ENCODE measurements at places on chromosomes 3 and 15.

DNA sequence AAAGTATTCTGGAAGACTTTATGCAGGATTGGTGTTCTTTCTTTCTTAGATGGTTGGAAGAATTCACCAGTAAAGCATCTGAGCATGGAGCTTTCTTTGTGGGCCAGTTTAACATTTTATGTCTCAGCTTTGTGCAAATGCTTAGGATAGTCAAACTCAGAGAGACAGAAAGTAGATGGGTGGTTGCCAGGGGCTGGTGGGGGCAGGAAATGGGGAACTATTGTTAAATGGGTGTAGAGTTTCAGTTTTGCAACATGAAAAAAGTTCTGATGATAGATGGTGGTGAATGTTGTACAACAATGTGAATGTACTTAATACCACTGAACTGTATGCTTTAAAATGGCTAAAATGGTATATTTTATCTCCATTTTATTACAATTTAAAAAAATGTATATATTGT lies 24.8 kb downstream of the SPCS1 start:
- DNase-seq: no peak

DNA sequence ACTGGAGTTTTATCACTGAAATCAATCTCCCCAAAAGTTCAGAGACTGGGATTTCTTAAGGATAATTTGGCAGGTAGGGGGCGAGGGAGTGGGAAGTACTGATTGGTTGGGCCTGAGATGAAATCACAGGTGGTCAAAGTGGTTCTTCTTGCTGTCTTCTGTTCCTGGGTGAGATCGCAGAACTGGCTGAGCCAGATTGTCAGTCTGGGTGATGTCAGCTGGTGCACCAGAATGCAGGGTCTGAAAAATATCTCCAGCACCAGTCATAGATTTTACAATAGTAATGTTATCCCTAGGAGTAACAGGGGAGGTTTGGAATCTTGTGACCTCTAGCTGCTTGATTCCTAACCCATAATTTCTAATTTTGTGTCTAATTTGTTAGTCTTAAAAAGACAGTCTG lies 86.7 kb upstream of the SLC25A36 start:
- no peak for DNase-seq

DNA sequence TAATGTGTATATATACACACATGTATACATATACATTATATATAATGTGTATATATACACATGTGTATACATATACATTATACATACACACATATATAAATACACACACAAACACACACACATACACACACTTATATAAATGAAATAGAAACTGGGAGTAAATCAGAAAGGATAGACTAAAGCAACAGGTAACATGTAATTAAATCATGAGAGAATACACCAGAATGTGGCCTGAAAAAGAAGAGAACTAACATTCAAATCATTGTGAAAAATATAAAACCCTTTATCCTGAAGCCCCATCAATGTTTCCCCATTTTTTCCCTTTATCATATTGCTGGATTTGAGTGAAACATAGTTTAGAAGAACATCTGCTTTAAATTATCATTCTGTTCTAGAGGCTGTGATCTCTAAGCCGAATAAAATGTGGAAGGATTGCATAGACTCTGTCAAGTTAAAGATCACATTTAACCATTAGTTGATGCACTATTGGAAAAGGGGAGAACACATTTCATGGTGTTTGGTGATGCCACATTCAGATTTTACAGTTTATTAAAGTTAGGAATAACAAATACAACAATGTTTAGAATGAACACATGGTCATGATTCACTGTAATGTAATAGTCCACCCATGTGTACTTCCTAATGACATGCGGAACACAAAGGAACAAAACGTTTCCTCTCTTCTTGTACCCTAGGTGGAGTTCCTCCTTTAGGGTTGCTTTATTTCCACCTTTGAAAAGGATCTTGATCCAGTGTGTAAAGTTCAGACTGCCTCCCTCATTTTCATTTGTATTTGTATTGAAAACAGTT lies 12.5 kb upstream of the THRB start:
- DNase-seq: no peak

DNA sequence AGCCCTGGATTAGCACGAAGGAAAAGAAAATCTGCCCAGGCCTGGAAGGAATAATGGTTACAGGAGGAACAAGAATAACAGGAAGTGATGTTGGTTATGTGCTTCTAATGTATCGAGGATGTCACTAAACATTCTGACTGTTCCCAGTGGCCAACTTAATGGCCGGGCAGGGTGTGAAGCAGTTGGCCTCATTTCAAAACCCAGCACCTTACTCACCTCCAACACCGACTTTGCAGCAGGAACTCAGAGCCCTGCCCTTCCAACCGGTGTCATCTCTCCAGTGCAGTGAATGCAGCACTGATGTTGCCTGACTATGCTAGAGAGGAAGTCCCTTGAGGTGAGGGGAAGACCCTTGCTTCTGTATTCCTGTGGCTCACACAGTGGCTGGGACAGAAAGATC lies 162.4 kb upstream of the LRTM1 start:
- no peak for DNase-seq

DNA sequence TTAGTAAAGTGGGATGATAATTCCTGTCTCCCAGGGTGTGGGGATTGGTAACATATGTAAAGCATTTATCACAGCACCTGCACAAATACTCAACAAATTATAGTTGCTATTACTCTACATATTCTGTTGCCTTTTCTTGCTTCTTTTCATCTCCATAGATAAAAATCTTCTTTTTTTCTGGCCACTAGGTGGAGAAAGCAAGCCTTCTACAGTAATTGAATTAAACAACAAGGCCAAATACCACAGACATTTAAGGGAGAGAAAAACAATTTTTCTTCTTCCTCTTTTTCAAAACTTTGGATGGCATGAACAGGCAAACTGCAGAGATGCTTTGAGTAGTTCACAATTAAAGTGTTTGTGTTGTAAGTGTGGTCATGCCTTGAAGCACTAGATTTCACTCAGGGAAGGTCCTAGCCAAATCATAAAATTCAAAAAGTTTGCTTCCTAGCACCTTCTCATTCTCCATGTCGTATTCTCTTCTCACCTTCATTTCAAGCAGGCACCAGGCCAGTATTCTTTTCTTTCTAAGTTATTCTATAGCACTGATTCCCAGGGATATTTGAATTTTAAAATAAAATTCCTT lies 493.4 kb upstream of the TGFBR2 start:
- DNase-seq: peak; percentile 34

GRCh38 chr3:124532071-124532470 lies 198.2 kb upstream of the UMPS start:
- no peak for DNase-seq

DNA sequence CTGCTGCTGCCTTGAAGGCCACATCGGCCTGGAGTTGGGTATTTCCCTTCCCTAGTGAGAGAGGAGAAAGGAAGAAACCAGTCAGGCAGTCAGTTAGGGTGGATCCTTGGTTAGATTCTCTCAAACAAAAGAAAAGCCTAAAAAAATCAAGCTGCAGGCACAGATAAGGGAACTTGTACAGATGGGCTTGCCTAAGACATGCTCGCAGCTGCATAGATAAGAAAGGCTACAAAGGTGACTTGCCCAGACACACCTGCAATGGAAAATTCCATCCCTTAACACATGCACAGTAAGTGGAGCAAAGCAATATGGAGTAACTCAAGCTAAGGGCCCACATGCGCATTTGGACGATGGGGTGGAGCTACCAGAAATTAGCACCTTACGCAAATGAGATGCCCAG lies 199.7 kb upstream of the ARPP21 start:
- no peak for DNase-seq

- DNase-seq: no peak
Observed at GRCh38 chr3:128455786-128456748, 10.6 kb downstream of the DNAJB8 start.

- DNase-seq: no peak
Observed at GRCh38 chr15:48634893-48635292, 10.6 kb downstream of the FBN1 start.

DNA sequence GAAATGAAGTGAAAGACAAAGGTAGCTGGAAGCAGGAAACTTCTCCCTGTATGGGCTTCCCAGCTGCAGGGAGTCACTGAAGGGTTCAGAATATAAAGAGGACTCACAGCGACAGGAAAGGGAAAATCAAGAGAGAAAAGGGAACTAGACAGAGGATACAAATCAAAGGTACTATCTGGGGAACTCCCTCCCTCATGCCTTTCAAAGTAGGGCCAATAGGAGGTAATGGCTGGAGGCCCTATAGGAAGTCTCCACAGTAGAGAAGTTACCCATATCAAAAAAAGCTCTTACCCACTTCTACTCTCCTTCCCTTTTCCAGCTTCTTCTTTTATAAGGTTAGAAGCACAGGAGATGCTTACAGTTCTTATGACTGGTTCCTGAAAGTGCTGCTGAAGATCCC lies 43.5 kb downstream of the FMN1 start:
- no peak for DNase-seq

DNA sequence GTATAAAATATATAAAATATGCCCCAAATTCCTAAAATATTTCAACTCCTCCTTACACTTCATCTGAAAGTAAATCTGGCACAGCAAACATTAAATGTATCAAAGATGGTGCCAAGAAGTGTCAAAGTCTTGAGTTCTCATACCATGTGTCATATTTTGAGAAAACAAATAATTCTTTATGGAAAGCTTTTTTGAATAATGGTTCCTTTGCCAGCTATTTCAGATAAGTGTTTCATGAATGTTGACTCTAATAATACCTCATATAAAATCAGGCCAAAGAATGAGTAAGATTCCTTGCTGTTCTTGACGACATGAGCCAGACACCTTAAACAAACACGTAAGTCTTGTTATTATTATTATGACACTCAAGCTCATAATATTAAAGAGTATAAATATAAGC lies 30.3 kb upstream of the ZNF385D start:
- peak; percentile 17 for DNase-seq

DNA sequence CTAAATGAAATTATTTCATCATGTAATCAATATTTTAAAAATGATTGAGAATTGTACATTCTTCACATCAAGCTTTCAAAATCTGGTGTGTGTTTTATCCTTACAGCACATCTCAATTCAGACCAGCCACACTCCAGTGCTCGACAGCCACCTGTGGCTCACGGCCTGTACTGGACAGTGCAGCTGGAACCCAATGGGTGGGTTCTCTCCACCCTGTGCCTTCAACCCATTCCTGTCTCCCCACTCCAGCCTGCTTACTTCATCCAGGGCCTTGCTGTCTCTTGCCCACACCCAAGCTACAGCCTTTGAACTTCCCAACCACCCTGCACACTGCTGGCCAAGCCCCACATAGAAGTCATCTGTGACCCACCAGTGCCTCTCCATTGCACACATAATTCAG lies 17.6 kb downstream of the CYP19A1 start:
- no peak for DNase-seq

DNA sequence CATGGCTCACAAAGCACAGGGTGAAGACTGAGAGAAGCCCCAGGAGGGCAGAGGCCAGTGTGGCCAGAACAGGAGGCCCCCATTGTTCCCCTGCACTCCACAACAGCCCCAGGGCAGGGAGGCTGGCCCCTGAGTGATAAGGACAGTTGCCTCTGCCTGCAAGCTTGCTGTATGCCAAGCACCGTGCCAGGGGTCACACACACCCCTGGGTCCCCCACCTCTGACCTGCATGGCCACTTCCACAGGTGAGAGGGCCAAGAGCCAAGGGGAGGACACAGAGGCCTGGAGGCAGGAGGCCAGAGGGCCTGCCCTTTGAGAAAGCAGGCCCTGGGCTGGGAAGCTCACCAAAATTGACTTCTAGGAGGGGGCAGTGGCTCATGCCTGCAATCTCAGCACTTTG lies 23.7 kb downstream of the ATRIP start:
- no peak for DNase-seq

GRCh38 chr3:118932822-118933558 lies 101.7 kb downstream of the IGSF11 start:
- no peak for DNase-seq

- no peak for DNase-seq
Observed at GRCh38 chr3:44056446-44057240, 185.0 kb upstream of the TOPAZ1 start.

- DNase-seq: no peak
Observed at GRCh38 chr3:169602482-169602881, 61.0 kb downstream of the MECOM start.

DNA sequence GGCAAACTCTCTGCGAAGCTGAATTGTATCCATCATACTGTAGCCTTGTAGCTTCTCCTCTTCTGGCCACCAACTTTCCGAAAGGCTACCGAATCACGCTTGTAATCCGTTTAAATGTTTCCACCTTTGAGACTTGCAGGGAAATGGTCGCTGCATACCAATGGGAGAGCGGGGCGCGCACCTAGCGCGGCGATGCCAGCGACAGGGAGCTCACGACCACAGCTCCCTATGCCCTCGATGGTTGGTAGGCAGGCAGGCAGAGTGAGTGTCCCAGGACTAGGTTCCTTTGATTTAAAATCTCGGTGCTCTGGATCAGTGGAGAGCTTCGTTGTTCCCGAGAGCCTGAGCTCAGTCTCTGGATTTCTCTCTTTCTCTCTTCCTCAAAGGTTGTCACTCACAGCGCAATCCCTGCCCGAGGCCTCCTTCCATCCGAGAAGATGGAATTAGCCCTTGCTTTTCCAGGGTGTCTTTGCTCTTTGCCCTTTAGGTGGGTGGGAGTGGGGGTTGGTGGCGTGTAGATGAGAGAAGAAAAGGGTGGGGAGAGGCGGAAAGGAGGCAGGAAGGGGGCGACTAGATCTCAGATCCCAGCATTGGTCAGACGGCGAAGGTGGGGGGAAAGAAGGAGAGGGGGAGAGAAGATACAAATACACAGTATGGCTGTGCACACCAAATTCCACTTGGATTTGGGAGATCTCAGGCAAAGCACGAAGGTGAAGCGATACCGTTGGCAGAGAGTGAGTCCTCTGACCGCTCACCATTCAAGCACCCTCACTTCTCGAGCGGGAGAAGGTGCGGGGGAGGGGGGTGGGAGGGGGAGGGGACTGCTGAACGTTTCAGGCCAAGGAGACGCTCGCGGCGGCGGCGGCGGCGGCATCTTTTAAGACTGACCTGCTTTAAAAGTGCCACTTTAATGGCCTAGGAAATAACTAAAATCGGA lies at the start of gene SLITRK3:
Gene SLITRK3 (minus strand): TSS at position 745 of the 937 bp plus-strand sequence. CDS start 5,554 bp downstream, outside the sequence.
- no peak for DNase-seq

DNA sequence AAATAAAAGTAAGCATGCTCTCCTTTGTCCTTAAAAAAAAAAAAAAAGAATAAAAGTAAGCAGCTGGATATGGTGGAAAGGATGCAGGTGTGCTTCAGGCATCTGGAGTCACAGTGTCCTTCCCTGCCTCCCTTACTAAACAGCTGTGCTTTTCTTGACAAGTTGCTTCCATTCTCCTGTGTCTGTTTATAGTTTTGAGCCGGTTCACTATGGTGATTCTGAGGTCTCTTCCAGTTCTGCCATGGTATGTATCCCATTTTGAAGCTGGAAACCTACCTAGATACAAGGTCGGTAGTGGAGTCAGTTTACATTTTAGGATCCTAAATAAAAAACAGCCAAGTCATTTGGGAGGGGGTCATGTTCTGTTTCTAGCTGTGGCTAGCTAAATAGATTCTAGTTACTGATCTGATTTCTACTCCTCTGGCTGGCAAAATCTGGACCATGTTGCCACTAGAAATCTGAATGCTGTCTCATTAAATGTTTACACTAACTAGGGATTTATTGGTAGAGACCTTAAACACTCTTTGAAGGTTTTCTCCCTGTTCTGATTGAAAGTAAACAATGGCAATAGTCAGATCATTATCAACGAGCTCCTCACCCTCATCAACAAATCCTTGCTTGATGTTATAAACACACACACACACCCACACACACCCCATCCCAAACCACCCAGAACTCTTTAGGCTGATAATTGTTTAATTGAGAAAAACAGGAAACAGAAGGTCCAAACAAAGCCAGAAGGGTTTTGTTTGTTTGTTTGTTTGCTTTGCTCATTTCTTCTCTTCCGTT lies 7.9 kb downstream of the TNFSF10 start:
- no peak for DNase-seq

All from HS-27A (cell line).